Activated naive CD4-positive, alpha-beta T cell treated with anti-CD3 and anti-CD28 coated beads, Interleukin-2, amount 50 U/mL, for 16 hours (primary cell): ENCODE measurements at places on chromosomes 1 and 21.
A peak's percentile ranks its signal among the peaks of the same experiment; 100 is the strongest.

- DNase-seq, result peak; percentile 33
Observed at GRCh38 chr1:178501705-178502329, 5.1 kb upstream of the CLEC20A start.

GRCh38 chr1:98406352-98407088 is 255.0 kb upstream of the SNX7 start:
- DNase-seq, result no peak

GRCh38 chr1:68183895-68184294 is 48.4 kb downstream of the WLS start:
- DNase-seq, result no peak

DNA sequence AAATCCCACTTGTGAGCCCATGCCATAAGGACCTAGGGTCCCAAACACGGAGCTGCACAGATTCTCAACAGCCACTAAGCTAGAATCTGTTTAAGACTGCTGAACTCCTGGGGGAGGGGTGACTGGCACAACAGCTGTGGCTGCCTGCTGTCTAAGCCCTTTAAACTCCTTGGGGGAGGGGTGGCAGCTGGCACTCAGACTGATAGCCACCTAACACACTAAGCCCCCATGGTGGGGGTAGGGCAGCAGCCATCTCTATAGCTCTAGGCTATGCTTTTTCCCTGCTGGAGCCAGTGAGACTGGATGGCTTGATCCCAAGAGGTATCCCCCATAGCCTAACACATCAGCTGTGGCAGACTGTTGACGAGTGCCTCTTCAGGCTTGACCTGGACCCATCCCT is 73.3 kb upstream of the FMO3 start:
- DNase-seq, result no peak

- DNase-seq, result no peak
Observed at GRCh38 chr1:160542303-160542945, 19.4 kb upstream of the SLAMF6 start.

DNA sequence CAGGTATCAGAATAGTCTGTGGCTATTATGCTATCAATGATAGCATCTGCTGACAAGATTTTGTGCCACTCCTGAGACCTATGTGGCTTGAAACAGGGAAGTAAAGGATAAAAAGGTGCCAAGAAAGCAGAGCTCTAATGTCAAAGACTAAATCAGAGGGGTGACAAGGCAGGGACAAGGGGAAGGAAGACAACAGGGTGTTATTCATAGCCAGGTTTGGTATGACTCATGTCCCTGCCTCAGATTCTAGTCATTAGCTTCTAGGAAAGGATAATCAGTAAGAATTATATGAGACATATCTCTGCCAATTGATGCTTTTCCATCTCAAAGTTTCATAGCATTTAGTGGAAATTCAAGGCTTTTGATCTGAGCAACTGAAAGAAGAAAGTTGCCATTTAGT is 31.8 kb upstream of the PLD5 start:
- no peak for DNase-seq

DNA sequence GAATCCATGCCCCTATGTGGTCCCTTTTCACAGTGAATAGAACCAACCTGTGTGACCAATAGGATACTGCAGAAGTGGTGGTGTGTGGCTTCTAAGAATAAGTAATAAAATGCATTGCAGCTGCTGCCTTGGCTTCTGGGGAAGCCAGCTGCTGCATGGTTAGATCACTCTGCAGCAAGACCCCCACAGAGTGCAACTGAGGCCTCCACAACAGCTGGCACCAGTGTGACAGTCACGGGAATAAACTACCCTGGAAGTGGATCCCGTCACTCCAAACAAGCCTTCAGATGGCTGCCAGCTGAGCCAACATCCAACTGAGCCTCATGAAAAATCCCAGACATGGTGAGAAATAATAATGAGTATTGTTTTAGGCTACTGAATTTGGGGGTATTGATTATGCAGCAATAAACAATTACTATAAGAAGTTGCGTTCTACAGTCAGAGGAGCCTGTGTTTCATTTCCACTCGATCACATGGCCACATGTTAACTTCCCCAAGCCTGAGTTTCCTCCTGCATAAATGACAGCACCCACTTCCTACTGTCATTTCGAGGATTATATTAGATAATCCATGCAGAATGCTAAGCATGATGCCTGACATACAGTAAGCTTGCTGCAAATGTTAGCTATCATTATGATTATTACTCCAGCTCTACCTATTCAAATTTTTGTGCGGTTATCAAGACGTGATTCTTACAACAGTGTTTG is 20.8 kb upstream of the COG2 start:
- no peak for DNase-seq

DNA sequence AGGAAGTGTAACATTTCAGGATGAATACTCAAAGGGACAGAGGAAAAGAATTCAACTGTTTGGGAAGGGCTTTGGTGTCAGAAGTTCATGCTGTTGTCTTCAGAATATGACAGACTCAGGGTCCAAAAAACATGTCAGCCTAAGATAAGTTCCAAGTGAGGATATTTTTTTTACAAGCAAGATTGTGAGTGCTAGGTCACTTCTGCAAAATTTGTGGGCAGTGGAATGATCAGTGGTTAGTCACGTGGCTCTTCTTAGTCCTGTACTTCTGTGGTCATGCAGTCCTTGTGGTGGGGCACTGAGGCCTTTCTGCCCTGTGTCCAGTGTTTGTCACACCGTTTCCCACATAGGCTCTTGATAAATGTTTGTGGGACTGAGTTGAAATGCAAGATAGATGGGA is 5.2 kb downstream of the RGL1 start:
- DNase-seq, result no peak

GRCh38 chr1:237789619-237790018 is 101.1 kb downstream of the ZP4 start:
- no peak for DNase-seq

DNA sequence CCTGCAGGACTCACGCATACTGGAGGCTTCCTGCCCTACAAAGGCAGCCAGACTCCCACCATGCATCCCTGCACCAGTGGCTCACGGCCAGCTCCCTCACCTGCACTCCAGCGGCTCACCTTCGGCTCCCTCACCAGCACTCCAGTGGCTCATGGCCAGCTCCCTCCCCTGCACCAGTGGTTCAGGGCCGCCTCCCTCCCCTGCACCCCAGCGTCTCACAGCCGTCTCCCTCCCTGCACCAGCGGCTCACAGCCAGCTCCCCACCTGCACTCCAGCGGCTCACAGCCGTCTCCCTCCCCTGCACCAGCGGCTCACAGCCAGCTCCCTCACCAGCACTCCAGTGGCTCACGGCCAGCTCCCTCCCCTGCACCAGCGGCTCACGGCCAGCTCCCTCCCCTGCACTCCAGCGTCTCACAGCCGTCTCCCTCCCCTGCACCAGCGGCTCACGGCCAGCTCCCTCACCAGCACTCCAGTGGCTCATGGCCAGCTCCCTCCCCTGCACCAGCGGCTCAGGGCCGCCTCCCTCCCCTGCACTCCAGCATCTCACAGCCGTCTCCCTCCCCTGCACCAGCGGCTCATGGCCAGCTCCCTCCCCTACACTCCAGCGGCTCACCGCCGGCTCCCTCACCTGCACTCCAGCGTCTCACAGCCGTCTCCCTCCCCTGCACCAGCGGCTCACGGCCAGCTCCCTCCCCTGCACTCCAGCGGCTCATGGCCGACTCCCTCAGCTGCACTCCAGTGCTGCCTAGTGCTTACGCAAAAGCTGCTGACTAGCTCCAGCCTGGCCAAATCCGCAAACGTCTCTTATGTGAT is 324.5 kb downstream of the NPHP4 start:
- no peak for DNase-seq

DNA sequence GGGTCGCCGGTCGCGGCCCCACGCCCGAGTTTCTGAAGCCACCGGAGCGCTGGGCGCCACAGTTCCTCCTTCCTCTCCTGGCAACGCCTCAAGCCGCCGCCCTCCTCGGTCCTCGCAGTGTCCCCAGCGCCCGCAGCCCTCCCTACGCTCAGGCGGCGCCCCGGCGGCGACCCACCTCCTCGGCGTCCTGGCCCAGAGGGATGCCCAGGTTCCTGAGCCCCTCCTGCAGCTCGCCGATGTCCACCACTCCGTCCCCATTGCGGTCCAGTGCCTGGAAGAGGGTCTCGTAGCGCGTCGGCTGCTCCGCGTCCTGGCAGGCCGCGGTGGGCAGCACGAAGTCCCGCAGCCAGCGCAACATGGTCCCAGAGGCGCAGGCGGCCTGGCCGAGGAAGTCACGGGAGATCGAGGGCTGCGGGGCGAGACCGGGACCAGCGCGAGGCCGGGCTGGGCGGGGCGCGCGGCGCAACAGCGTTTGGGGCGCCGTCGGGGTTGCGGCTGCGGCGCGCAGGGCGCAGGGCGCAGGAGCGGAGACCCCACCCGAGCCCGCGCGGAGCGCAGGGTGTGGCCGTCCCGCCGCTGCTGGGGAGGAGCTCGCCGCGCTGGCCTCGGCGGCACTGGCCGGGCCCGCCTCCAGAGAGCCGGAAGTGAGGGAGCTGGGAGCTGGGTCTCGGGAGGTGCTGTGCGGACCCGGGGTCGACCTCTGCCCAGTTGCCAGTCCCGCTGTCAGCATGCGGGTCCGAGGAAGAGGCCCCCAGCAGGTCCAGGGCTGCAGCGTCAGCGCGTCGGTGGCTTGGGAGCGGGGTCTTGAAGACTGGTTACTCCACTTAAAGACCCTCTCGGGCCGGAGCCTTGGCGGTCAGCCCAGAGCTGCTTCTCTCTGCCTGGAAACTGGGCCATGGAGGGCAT is at the start of gene SLC25A24:
Gene SLC25A24 (minus strand): TSS at position 563 of the 906 bp plus-strand sequence. CDS start 205 bp downstream, at position 358.
- DNase-seq, result peak; percentile 72

GRCh38 chr1:147273409-147274336 is 31.2 kb downstream of the CHD1L start:
- no peak for DNase-seq
